ENCODE measurements at places on chromosomes 12 and 14.

- no peak for DNase-seq
These were observed 454.0 kb upstream of the TBX3 start for GRCh38 chr12:115137812-115138521.

DNA sequence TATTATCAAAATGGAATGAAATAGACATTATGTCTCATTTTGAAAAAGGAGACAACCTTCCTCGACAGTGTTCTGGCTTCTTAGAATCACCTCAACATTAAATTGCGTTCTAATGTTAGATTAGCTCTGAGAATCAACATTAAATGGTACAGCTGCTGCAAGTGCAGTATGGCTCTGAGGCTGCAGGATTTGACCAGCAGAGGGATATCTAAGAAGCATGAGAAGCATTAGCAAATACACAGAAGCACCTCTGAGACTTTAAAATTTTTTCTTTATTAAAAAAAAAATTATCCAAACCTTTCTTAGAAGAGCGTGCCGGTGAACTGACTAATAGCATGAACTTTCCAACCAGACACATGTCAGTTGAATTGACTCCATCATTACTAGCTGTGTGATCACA, 253.4 kb upstream of the LRIG3 start:
- peak; percentile 3 for DNase-seq

DNA sequence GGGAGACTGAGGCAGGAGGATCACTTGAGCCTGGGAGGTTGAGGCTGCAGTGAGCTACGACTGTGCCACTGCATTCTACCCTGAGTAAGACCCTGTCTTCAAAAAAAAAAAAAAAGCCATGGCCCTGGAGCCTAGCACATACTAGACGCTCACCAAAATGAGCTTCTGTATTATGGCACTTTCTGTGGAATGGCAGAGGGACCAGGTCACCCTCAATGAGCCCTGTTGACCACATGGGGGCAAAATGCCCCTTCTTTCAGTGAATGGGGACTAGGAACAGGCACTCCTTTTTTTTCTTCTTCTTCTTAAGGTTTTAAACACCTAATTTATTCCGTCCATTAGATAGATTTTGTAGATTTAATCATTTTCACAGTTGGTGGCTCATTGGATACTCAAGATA, 50.5 kb downstream of the FAM222A start:
- no peak for DNase-seq

GRCh38 chr12:123237646-123238329, 4.6 kb downstream of the MTRFR start:
- peak; percentile 78 for DNase-seq

DNA sequence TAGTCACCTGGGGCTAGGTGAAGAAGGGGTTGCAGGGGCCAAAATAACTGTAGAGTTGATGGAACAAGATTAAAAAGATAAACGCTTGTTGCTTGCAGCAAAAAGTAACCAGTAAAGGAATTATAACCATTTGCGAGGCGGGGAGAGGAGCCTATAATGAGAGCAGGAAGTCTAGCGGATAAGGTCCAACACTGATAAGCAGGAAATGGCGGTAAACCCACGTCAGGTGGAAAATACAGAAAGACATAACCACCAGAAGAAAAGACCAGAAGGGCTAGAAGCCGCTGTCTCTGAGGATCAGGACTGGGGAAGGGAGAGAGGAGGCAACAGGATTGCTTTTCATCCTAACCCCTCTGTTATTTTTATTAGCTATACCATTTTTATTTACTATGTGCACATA, 303.3 kb downstream of the DPF3 start:
- no peak for DNase-seq

DNA sequence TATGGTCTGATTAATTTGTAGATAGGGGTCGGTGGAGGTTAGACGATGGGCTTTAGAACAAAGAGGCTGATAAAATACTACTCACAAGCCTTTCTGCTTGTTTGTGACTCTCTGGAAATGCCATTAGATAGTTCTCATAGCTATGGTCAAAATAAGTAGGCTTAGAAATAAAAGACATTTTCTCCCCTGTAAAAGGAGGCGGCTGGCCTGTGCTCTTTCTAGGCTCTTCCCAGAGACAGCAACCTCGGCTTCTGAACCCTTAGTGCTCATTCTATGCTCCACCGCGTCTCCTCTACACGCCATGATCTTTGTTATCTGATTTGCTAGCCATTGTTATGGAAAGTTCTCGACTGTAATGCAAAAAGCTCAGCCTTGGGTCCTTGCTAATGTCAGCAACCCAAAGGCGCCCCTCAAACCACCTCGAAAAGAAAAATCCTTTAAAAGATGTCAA, 64.5 kb downstream of the CRADD start:
- no peak for DNase-seq

Data from cardiac fibroblast (primary cell).